ENCODE measurements at places on chromosomes 5 and 9. TPM values are rescaled to one million over a fixed set of nuclear protein-coding genes. Genes with fewer than 3 reads are reported as not detected.

Gene TMEM174
- total RNA-seq: not detected

Gene SPINK4
- total RNA-seq: not detected

Gene SLC36A2
- not detected for total RNA-seq

Gene MARVELD2
- 17.2 TPM for total RNA-seq

Gene FRRS1L
- not detected for total RNA-seq

Gene LECT2
- total RNA-seq: not detected

Gene SPINK6
- 28.1 TPM for total RNA-seq

Gene HDAC3
- 61.5 TPM for total RNA-seq

Gene FAM240B
- total RNA-seq: not detected

Gene AQP7
- not detected for total RNA-seq

Gene GHR
- 2.0 TPM for total RNA-seq

Gene TOPORS
- total RNA-seq: 14.5 TPM

Gene FGF1
- not detected for total RNA-seq

Gene SLCO6A1
- total RNA-seq: not detected

Gene PCDHA11
- total RNA-seq: not detected

Gene SHB
- 33.0 TPM for total RNA-seq

Gene GABRA6
- not detected for total RNA-seq

Gene UBAP1
- total RNA-seq: 48.8 TPM

Gene LCN6
- total RNA-seq: not detected

Gene ACTBL2
- total RNA-seq: 0.04 TPM

Gene DMGDH
- total RNA-seq: not detected

Gene PCDHB2
- 0.62 TPM for total RNA-seq

Gene DNM1
- total RNA-seq: 0.27 TPM

Gene DCANP1
- total RNA-seq: not detected

Gene SPINK13
- not detected for total RNA-seq

Gene NCS1
- 38.3 TPM for total RNA-seq

Gene LCN9
- not detected for total RNA-seq

Gene SLC6A7
- not detected for total RNA-seq

Gene ALAD
- total RNA-seq: 4.6 TPM

Gene PCSK5
- 1.1 TPM for total RNA-seq

Gene SLC4A9
- not detected for total RNA-seq

Gene CTSL
- 124 TPM for total RNA-seq

Gene DMRT2
- total RNA-seq: not detected

Gene KCNN2
- total RNA-seq: not detected

Gene TAF1L
- total RNA-seq: not detected

Gene PCDHGB1
- total RNA-seq: 0.23 TPM

Gene CARTPT
- total RNA-seq: not detected

Gene CD274
- 12.0 TPM for total RNA-seq
